ENCODE measurements at places on chromosomes 3 and 15.

- no peak for DNase-seq
Measured at GRCh38 chr15:70447928-70448698, 315.2 kb downstream of the UACA start.

- DNase-seq = no peak
Measured at GRCh38 chr15:52289629-52290081, 5.9 kb downstream of the MYO5C start.

DNA sequence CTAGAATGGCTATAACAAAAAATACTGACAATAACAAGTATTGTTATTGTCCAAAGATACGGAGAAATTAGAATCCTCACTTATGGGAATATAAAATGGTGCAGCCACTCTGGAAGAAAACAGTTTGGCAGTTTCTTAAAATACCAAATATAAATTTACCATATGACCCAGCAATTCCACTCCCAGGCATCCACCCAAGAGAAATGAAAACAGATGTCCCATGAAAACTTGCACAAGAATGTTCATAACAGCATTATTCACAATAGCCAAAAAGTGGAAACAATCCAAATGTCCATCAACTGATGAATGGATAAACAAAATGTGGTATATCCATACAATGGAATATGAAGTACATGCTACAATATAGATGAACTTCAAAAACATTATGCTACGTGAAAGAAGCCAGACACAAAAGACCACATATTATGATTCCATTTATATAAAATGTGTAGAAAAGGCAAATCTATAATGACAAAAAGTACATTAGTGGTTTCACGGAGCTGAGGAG, 9.4 kb downstream of the AAGAB start:
- no peak for DNase-seq

- DNase-seq = no peak
Measured at GRCh38 chr3:139317660-139318430, 26.0 kb upstream of the MRPS22 start.

- DNase-seq = no peak
Measured at GRCh38 chr3:150145659-150146058, 175.0 kb upstream of the PFN2 start.

GRCh38 chr3:152834776-152835600, at the start of gene P2RY1:
Gene P2RY1 (plus strand): TSS chr3:152835131. CDS start chr3:152835783, 652 bp downstream.
- DNase-seq = no peak

GRCh38 chr3:12081826-12082225, 76.9 kb downstream of the TIMP4 start:
- DNase-seq = no peak

DNA sequence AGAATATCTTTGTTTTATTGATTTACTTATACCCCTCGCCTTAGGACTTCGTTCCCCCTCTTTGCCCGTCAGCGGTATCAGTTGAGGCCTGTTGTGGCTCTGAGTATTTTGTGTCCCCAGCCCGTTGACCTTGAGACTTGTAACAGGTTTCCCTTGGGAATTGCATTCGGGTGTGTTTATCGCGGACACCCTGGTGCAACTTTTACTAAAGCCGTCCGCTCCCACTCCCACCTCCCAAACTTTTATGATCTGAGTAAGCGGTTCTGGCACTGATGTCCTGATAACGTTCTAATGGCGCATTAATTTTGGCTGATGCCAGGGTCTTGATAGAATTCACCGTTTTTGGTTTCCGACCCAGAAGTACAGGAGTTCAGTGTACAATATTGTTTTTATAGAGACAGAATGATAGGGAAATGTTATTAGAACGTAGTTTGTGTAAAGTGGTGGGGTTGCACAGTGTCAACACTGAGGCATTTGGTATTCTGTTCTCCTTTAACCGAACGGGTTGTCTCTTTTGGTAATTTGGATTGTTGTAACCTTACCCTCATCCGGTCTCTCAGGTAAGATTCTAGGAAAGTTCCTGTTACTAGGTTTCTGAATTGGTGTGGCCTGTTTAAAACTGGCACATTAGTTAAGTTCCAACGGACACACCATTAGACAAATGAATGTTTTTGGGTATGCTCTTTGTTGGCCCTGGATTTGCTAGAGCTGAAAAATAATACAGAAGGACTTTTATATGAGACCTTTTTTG, 47.8 kb downstream of the OIP5 start:
- peak; percentile 20 for DNase-seq
